ENCODE measurements at places on chromosomes 2 and 18. TPM values are rescaled to one million over a fixed set of nuclear protein-coding genes. Genes with fewer than 3 reads are reported as not detected.

Gene ANKRD53
- total RNA-seq = 0.54 TPM

Gene GPR75
- total RNA-seq = 1.6 TPM

Gene DES
- 0.55 TPM for total RNA-seq

Gene MITD1
- 46.0 TPM for total RNA-seq

Gene CRYGC
- total RNA-seq = not detected

Gene MALL
- 6.1 TPM for total RNA-seq

Gene C2orf78
- not detected for total RNA-seq

Gene PIEZO2
- 1.1 TPM for total RNA-seq

Gene TUBA4B
- not detected for total RNA-seq

Gene KRTCAP3
- 8.1 TPM for total RNA-seq

DNA sequence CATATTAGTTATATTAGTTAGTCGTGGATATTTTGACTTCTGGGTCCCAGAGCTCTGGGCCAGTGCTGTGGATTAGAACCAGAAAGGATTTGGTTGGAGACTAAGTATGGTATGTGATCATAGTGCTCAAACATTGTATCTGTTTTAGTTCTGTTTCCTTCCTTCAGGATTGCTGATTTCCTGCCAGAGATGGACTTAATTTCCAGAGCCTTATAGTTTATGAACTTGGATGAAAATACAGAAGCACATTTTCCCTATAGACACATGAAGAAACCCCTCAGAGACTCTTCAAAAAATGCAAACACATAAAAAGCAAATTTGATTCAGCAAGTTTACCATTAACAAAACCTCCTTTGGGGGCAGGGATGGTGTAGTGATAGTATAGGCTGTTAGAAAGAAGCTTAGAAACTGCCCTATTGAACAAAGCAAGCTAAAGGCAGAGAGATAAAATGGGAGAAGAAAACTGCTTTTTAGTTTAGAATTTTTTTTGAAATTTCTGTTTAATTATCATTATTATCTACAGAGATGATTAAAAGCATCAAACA, 88.7 kb upstream of the EFEMP1 start:
- no peak for DNase-seq

- no peak for DNase-seq
Observed at GRCh38 chr2:41568648-41569047, 479.2 kb upstream of the PKDCC start.

DNA sequence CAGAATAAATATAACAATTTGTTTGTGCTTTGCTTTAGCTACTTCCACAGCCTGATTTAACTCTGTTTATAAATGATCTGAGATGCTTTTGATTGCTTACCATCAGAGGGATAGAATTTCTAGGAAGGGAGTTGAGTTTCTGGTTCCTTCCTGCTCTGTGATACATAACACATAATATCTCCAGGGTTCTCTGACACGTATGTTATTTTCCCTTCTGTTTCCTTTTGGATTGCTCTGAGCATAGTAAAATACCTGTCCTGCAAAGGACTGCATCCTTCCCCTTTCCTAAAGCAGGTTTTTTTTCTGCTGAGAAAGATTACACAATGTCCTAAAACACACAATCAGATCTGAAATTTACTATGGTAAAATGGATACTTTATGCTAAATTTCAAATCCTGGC, 76.1 kb downstream of the CABYR start:
- DNase-seq = no peak

- no peak for DNase-seq
Observed at GRCh38 chr18:65955747-65956146, 204.9 kb downstream of the CDH7 start.

DNA sequence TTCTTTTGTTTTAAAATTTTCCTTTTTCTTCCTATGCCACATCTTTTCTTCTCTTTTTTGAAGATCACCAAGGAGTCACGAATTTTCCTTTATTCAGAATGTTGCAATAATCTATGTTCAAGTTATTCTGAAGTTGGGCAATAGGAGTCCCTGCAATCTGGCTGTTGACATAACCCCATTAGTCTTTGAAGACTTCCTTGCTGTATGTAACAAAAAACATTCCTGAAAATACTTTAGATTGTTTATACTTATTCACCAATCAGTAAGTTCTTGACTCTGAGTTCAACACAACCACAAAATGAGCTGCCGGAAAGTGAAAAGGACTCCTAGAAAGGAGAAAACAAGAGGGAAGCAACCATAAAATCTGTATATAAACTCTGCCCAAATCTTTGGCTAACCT, 62.8 kb downstream of the TMEM237 start:
- DNase-seq = no peak

GRCh38 chr2:72143441-72144273, 4.0 kb downstream of the CYP26B1 start:
- no peak for DNase-seq

DNA sequence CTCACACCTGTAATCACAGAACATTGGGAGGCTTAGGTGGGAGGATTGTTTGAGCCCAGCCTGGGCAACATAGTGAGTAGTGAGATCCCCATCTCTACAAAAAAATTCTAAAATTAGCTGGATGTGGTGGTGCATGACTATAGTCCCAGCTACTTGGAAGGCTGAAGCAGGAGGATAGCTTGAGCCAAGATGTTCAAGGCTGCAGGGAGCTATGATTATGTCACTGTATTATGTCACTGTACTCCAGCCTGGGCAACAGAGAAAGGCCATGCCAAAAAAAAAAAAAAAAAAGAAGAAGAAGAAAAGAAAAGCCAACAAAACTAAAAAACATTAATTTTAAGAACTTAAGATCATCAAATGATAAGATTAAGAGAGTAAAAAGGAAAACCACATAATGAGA, 17.4 kb upstream of the NCOA1 start:
- DNase-seq = no peak

- no peak for DNase-seq
Observed at GRCh38 chr2:128995086-128995485, 676.4 kb upstream of the HS6ST1 start.

DNA sequence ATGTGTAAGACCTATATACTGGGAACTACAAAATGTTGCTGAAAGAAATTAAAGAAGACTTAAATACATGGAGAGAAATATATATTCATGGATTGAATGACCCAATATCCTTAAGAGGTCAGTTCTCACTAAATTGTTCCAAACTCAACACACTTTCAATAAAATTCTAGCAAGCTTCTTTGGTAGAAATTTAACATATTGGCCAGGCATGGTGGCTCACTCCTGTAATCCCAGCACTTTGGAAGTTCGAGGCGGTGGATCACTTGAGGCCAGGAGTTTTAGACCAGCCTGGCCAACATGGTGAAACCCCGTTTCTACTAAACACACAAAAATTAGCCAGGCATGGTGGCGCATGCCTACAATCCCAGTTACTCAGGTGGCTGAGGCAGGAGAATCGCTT, 33.6 kb upstream of the MYCN start:
- no peak for DNase-seq

GRCh38 chr18:9334973-9335696, 562 bp downstream of the TWSG1 start:
- DNase-seq = no peak

DNA sequence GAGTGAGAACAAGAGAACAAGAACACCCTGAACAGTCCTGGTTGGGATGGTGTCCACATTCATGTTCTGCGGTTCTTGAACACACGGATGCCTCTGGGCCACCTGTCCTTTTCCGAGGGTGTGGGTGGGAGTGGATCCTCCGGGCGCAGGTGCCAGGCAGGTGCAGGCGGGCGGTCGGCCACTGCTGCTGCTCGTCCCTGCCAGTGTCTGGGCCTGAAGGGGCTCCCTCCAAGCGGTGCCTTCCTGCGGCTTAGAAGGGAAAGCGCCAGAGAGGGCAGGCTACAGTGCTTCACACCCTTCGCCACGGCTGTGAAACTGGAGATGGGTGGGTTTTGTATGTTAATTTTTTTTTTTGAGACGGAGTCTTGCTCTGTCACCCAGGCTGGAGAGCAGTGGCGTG, 8.0 kb upstream of the D2HGDH start:
- DNase-seq = no peak

DNA sequence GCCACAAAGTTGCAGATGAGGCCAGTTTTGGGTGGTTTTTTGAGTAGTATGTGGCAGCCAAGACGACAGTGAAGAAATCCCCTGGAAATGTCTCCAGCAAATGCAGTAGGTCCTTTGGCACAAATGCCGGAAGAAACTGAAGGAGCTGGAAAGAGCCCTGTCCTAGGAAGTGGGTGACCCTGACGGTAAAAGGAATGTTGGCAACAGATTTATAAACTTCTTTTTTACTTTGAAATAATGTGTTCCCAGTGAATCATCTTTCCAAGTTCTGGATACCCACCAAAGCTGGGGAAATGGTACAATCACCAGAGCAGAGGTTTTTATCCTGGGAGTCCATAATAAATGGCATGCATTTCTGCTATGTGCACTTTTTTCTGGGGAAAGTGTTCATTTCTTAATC, 112.9 kb downstream of the CSRNP3 start:
- DNase-seq = no peak

Measured in kidney epithelial cell (primary cell).